ENCODE measurements at places on chromosomes 3 and 15.

DNA sequence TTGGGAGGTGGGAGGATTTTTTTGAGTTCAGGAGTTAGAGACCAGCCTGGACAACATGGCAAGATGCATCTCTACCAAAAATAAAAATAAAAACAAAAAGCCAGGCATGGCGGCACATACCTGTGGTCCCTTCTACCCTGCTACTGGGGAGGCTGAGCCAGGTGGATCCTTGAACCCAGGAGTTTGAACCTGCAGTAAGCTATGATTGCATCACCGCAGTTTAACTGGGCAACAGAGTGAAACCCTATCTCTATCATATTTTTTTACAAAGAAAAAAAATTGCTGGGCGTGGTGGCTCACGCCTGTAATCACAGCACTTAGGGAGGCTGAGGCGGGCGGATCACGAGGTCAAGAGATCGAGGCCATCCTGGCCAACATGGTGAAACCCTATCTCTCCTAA lies 35.8 kb upstream of the RPN1 start:
- DNase-seq: no peak

DNA sequence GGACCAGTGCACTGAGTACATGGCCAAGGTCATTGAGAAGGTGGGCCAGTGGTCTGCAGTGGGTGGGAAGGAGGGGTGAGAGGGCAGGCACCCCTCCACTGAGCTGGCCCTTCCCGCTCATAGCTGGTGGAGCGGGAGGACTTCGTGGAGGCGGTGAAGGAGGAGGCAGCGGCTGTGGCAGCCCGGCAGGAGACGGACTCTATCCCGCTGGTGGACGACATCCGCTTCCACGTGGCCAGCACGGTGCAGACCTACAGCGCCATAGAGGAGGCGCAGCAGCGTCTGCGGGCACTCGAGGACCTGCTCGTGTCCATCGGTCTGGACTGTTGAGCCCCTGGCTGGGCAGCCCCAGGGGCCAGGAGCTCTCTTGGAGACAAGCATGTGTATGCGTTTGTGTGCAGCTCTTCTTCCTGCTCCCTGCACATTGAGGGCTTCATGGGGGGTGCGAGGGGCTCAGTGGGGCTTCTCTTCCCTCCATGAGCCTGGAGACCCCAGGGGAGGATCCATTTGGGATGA lies 7.5 kb downstream of the ABTB1 start:
- no peak for DNase-seq

GRCh38 chr15:77716632-77717332 lies 84.1 kb upstream of the LINGO1 start:
- no peak for DNase-seq

DNA sequence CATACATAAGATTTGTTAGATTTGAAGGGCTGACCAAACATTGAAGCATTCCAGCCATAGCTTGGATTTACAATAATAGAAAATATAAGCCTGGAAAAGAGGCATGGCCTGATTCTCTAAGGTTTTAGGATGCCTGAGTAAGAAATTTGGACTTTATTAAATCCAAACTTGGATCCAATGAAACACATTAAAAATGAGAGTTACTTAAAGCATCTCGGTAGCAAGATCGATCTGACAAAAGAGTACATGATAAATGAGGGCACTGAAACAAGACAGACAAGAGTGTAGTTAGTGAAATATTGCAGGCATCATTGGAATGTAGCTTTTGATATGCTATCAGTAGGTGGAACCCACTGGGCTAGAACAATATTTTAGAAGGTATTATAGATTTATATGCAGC lies 855.7 kb upstream of the DPPA4 start:
- DNase-seq: no peak

Measured in NT2/D1 (cell line).